ENCODE measurements at places on chromosomes 7 and 10.

GRCh38 chr10:110747609-110748464 is 103.7 kb downstream of the RBM20 start:
- no peak for DNase-seq

GRCh38 chr7:6286486-6286885 is 14.1 kb upstream of the CYTH3 start:
- DNase-seq: no peak

DNA sequence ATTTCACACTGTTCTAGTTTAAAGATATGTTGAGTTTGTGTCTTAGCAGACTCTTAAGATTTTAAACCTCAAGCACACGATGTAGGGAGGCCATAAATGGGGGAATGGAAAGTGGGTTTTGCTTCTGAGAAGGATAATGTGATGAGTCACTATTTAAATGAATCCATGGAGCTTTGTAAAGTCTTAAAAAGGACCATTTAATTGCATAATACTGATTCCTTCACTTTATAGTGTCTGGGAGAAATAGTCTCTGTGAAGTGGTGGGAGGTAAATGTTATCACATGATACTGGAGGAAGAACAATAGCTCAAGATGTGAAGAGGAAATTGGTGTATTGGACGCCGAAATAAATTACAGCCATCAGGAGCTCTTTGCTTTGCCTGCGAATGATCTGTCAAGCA is 84.0 kb upstream of the MYO3A start:
- no peak for DNase-seq

DNA sequence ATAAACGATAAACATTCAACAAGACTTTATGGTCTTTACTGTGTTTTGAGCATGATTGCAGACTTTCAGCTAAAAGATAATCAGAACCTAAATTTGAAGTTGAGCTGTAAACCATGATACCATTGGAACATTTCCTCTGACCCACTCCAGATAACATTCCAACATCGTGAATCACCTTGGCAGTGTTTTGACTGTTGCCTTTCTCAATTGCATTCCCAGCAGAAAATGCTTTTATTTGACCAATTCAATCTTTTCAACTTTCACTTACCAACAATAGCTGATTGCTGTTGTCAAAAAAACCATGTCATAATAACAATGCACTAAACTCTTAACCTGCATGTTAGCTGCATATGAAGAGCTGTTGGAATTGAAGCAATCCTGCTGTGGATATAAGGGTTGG is 165.5 kb downstream of the MDFIC start:
- no peak for DNase-seq

GRCh38 chr10:117631276-117632145 is 89.0 kb downstream of the EMX2 start:
- no peak for DNase-seq

DNA sequence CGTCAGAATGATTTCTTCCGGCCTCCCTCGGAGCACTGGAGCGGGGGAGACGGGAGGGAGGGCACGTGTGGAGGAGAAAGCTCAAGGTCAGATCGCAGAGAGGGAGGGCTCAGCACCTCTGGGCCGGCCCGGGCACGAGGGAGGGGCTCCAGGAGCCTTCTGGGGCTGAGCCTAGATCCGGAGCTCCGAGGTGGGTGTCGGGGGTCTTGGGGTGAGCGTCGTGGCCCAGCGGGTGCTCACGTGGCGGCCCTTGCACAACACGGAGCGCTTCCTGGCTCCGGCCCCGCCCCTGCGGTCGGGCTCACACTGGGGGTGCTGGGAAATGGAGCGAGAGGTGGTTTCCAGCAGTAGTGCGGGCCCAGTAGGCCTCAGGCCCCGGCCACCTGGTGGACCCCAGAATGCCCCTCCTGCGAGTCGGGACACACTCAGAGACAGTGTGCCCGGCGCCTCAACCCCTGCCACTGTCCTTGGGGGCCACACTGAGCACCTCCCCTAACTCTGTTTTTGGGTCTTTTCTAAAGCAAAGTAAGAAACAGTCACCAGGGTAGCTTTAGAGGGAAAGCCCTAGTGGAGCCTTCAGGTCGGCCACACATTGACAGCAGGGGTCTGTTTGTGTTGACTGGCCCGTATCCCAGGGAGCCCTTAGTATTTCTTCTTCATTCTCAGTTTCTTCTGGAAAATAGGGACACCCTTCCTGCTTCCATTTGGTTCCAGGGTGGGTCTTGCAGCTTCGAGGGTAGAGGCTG is 798 bp downstream of the PPIF start:
- peak; percentile 89 for DNase-seq

Measured in small intestine (tissue), 16 donors.